Tibial nerve (tissue), 4 donors: ENCODE measurements at places on chromosomes 5 and 9. TPM values are rescaled to one million over a fixed set of nuclear protein-coding genes. Genes with fewer than 3 reads are reported as not detected.

GRCh38 chr5:75574791-75575190 lies 36.5 kb upstream of the ANKDD1B start:
- DNase-seq, result no peak

DNA sequence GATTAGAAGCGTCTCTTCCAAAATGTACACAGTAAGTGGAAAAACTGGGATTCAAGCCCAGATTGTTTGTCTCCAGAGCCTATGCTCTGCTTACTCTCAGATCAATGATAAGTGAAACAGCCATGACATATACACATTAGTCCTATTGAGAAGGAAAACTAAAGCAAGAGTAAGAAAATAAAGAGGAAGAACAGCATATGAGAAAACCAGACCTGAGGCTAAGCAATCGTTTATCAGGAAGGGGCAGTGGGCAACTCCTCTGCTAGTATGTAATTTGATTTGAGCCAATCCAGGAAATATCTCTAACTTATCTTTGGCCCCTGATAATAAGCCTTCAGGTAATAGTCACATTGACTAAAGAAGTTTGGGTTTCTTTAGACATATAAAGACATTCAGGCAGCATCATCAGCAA lies 789.9 kb upstream of the C9orf72 start:
- DNase-seq, result no peak

DNA sequence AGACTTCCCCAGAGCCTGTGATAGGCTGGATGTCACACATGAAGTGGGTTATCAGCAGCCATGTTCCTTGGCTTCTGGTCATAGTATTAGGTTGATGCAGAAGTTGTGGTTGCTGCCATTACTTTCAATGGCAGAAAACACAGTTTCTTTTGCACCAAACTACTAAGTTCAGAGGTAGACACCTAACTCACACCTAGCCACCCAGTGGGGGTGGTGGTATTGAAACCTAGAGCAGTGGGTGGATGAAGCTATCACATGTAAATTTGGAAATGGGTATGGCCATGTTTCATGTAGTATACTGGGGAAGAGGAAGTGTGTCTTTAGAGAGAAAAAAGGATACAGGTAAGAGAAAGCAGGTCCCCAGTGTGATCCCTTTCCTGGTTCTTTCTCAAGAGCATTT lies 347.9 kb upstream of the SEMA6A start:
- DNase-seq, result no peak

GRCh38 chr9:20419533-20419932 lies 202.8 kb downstream of the MLLT3 start:
- no peak for DNase-seq

GRCh38 chr5:132971483-132972435 lies 8.3 kb upstream of the AFF4 start:
- no peak for DNase-seq

GRCh38 chr5:165325221-165325620 lies 1819.8 kb downstream of the MAT2B start:
- no peak for DNase-seq

GRCh38 chr5:2175041-2175440 lies 292.3 kb upstream of the IRX4 start:
- DNase-seq, result no peak

DNA sequence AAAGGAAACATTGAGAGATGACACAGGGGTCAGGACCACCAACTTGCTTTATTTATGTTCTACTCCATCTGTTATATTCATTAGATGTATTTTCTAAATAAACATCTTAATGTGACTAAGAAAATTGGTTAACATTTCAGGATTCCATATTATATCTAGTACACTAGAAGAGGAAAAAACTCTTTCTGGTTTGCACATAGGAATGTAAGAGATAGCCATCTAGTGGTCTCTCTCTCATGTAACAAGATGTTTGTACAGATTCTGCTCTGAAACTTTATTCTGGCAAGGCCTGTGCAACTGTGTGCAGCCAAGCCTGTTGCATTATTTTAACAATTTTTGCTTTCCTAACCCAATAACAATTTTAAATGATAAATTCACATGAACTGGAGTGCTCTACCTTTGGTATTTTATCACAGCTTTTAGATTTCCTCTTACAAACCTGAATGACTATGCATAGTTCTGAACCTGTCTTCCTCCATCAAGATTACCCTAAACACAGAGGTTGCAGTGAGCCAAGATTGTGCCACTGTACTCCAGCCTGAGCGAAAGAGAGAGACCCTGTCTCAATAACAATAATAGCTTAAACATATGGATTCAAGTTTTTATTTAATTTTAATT lies 148.2 kb downstream of the GIN1 start:
- DNase-seq, result no peak

DNA sequence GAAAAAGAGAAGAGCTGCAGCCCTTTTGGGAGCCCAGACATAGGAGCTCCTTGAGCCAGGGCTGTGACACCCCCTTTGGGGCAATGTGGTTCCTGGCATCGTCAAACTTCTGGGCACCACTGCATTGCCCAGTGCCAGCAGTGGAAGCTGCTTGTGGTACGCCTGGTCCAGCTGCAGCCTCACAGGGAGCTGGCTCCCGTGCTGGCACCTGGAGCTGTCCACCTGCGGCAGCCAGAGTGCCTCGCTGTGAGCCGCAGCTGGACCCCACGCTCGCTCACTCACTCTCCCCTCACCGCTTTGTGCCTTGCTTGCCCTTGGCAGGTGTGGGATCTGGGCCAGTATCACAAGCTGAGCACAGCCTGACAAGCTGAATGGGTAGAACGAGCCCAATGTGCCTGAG lies 1150.8 kb upstream of the CDH6 start:
- no peak for DNase-seq

DNA sequence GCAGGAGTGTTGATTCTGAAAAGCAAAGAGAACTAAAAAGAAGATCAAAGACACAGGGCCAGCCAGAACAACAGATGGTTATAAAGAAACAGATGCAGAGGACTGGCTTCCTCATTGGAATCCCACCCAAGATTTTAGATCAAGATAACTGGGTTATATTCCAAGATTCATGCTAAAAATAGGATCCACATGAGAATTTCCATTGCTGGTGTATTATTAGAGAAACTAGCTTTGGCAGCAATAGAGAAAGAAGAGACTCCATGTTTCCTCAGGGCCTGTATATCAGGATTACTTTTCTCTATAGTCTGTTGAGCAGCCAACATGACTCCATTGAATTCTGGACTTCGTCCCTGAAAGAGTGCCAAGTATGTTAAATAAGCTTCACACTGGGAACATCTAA lies 367.3 kb downstream of the TUSC1 start:
- DNase-seq, result no peak

- no peak for DNase-seq
Observed at GRCh38 chr5:160175438-160176218, 53.7 kb upstream of the FABP6 start.

GRCh38 chr9:19200229-19200628 lies 30.3 kb upstream of the DENND4C start:
- DNase-seq, result no peak

DNA sequence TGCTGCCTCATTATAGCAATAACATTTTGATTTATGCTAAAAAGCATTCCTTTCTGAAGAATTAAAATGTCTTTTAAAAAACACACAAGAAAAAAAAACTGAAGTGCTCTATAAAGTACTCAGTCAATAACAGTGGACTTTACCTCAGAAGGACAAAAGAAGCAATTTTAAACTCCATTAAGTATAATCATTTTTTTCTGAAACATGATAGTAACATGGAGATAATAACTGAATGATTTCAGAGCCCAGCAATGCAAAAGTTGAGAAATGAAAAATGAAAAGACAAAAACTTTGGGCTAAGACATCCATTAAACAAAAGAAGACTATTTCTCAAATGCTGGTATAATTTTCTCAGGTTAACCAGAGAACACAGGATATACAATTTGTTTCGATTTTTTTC lies 78.7 kb downstream of the RFX3 start:
- DNase-seq, result no peak

DNA sequence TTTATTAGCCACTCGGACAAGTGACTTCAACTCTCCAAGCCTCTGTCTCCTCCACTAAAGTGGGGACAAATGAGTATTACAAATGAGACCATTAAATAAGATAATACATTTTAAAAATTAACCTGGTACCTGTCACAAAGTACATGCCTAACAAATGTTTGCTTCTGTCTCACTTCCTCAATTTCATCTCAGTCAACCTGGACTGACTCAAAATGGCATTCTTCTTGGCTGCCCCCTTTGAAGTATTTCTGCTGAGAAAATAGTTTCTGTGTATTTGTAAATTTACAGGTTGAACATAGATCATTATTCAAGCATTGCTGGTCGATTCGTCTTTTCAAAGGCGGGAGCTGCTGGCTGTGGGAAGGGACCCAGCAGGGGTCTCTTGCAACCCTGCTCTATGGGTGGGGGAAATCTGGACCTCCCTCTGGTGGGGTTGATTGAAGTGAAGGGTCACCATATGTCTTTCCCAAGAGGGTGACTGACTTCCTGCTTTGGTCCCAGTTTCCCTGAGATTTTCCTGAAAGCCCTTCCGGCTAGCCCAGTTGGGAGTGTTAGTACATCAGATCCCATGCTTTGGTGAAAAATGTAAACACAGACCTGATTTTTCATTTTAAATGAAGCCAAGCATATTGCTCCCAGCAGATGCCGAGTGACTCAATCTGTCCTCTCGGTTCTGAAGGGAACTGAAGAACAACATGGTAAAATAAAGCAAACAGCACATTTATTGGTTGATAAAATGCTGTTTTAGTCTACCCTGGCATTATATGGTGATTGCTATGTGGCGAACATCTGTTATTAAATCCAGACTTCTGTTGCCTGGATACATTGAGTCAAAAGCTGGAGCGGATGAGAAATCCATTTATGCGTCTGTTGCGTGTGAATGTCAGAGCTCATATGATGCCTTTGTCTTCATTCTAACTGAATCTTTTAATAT lies 73.0 kb downstream of the KCNIP1 start:
- DNase-seq, result no peak

- DNase-seq, result no peak
Observed at GRCh38 chr5:113900816-113901215, 387.3 kb downstream of the YTHDC2 start.

DNA sequence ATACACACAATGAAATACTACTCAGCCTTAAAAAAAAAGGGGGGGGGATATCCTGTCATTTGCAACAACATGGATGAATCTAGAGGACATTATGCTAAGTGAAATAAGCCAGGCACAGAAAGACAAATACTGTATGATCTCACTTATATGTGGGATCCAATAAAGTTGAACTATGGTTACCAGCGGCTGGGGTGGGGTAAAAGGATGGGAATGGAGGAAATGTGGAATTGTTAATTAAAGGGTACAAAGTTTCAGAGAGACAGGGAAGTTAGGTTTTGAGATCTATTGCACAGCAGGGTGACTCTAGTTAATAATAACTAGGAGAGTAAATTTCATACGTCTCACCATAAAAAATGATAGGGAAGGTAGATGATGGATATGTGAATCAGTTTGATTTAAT lies 76.2 kb upstream of the ZNF608 start:
- DNase-seq, result no peak

DNA sequence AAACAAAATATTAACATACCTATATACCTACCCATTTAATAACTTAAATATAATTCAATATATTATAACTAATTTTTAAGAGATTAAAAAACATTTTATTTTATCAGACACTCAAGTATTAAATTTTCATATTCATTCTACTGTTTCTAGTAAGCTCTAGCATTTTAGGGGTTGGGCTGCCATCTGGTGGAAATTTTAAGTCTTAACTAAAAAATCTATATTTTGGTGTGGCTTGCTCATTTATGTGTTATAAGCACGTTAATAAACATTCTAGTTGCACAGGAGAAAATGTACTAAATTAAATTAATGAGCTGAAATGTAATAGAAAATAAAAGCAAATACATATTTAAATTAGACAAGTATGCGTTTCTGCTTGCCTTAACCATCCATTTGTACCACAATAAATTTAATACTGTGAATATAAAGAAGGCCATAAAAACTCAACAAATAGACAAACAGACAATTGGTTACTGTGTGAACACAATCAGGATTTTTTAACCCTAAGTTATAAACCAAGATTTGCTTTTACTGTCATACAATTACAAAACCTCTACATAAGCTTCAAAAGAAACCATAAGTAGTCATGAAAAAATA lies 1728.3 kb upstream of the CDH9 start:
- DNase-seq, result no peak

DNA sequence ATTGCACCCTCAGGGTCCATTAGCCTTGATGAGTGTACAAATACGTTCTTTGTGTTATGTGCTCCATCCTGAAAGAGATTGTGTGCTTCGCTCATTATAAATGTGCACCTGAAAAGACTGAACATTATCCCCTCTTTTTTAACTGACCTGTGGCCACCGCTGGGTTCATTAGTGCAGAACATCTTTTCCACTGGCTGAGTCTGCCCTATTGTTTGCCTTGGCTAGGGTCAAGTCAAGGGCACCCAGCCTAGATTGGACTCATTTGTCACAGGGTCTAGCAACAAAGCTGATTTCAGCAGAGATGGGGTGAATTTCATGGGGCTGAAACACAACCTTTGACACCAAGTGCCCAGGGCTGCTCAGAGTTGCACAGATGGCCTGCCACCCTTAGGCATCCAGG lies 764.1 kb upstream of the ARRDC3 start:
- no peak for DNase-seq

- DNase-seq, result no peak
Observed at GRCh38 chr9:96160866-96161265, 141.1 kb downstream of the HSD17B3 start.

GRCh38 chr9:99056886-99057664 lies 47.8 kb upstream of the TGFBR1 start:
- DNase-seq, result no peak

GRCh38 chr5:96297290-96297689 lies 135.8 kb downstream of the PCSK1 start:
- DNase-seq, result no peak

- DNase-seq, result no peak
Observed at GRCh38 chr5:102545175-102545574, 46.4 kb upstream of the SLCO6A1 start.

DNA sequence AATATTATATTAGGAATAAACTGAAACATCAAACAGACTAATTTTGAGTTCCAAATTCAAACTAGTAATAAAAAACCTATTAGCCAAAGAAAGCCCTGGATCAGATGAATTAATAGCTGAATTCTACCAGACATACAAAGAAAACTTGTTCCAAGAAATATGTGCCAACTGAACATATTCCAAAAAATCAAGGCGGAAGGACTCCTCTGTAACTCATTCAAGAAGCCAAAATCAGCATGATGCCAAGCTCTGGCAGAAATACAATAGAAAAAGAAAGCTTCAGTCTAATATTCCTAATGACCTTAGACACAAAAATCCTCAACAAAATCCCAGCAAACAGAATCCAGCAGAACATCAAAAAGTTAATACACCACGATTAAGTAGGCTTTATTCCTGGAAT lies 619.1 kb upstream of the COX7C start:
- no peak for DNase-seq

Gene ANKRD18B
- total RNA-seq, result not detected

Gene MRPL22
- 12.2 TPM for total RNA-seq

Gene FOXD4L4
- 0.44 TPM for total RNA-seq

Gene PGM5
- 20.1 TPM for total RNA-seq

Gene IL3
- total RNA-seq, result not detected

Gene LCN15
- total RNA-seq, result not detected

Gene HTR1A
- total RNA-seq, result not detected

Gene FCN2
- not detected for total RNA-seq

Gene DBH
- total RNA-seq, result 1.2 TPM

Gene LMX1B
- total RNA-seq, result 0.78 TPM

Gene RANBP6
- total RNA-seq, result 10.8 TPM

Gene NIM1K
- 2.5 TPM for total RNA-seq

Gene IL13
- total RNA-seq, result not detected

Gene SLC34A1
- not detected for total RNA-seq

Gene BSPRY
- 0.21 TPM for total RNA-seq

Gene EDIL3
- 15.9 TPM for total RNA-seq
